ENCODE measurements at places on chromosomes 3 and 15.

DNA sequence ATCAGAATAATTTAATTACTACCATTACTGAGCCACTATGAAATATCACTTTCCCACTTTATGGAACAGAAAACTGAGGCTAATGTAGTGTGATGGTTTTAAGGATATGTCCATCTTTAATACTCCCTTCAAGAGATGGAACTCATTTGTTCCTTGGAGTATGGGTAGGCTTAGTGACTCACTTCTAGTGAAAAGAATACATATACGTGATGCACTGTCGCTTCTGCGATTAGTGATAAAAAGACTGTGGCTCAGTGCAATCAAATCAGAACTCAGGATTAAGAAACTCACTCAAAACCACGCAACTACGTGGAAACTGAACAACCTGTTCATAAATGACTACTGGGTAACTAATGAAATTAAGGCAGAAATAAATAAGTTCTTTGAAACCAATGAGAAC, 216.6 kb downstream of the SUCLG2 start:
- DNase-seq, result no peak

- DNase-seq, result peak; percentile 61
Measured at GRCh38 chr15:75153087-75153486, 48.6 kb upstream of the C15orf39 start.

- DNase-seq, result peak; percentile 96
Measured at GRCh38 chr3:56467108-56467507, 1.2 kb downstream of the ERC2 start.

DNA sequence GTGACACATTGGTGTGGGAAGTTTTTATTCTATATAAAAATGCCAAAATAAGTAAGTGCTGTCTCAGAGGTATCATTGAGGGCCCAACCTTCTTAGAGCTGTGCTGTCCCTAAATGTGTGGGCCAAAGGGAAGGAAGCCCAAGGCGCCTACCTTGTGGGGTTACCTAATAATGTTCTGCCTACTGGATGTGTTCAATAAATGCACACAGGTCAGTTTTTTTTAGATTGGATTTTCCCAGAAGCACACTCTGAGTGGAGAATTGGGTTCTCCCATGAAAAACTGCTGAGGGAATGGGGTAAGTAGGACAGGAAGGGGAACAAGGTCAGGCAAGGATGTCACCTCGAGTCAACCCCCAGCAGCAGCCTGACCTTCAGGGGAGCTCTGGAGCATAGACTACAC, 168.7 kb upstream of the FRMD4B start:
- DNase-seq, result no peak

DNA sequence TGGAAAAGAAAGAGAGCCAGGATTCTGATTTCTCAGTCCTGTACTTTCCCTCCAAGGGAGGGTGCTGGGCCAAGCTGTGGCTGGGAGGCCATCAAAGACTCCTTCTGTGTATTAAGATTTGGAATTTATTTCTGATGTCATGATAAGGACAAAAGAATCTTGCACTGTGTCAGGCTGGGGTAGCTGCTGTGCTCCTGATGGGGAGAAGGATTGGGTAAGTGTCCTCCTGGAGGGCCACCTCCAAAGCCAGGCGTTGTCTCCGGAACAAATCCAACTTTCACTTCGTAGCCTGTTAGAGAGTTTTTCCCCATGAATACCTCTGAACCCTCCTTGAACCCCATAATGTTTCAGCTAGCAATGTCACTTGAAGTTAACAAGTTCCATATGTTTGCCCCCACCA, 29.9 kb downstream of the CLDN11 start:
- DNase-seq, result no peak

DNA sequence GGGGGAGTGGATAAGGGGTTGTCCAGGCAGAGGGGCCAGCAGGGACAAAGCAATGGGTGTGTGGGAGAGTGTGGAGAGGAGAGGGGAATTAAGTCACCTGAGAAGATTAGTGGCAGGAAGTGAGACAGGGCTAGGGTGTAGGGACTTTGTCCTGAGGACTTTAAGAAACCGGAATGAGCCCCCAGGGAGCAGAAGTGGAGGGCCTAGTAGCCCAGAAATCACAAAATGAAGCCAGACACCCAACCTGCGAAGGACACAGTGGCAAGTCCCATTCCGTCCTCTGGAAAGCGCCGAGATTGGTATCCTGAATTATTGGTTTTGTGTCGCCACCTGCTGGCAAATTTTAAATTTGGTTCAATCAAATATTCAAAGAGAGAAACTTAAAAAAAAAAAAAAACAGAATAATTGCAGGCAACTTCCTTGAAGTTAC, 78.0 kb upstream of the SLC25A36 start:
- DNase-seq, result peak; percentile 62

GRCh38 chr15:67838789-67839332, 984 bp downstream of the RNU6-1 start:
- DNase-seq, result peak; percentile 75

GRCh38 chr3:143424874-143425273, 305.3 kb downstream of the CHST2 start:
- no peak for DNase-seq

DNA sequence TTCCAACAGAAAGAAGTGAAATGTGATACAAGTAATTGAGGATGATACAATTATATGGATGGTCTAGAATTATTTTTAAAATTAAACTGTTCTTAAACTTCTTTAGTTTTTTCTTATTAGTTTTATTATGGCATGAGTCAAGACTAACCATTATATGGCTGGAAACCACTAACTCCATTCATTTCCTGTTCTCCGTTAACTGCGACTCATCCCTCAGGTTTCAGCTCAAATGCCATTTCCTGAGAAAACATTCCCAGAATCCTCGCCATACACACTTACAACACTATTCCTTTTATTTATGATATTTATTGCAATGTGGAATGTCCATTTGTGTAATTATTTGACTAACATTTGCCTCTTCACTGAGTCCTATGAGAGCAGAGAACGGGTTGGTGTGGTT, 394.1 kb downstream of the SOX2 start:
- DNase-seq, result no peak

- no peak for DNase-seq
Measured at GRCh38 chr3:153373606-153374005, 211.6 kb downstream of the RAP2B start.

- no peak for DNase-seq
Measured at GRCh38 chr3:123008840-123009239, 18.7 kb downstream of the SEMA5B start.

GRCh38 chr15:64100958-64101357, 5.2 kb downstream of the SNX1 start:
- DNase-seq, result no peak

DNA sequence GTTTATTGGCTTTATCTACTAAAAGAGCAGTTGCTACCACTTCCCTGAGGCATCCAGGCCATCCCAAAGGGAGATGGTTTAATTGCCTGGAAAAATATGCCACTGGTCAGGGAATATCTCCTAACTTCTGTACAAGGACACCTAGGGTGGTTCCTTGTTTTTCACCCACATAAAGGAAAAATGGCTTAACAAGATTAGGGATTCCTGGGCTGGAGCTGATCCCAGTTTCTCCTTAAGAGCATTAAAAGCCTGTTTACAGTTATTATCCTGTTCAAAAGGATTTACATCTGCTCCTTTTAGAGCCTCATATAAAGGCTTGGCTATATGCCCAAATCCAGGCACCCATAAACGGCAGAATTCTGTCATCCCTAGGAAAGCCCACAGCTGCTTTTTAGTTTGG, 70.2 kb upstream of the WNT7A start:
- no peak for DNase-seq

- DNase-seq, result peak; percentile 49
Measured at GRCh38 chr3:77795013-77795412, 755.1 kb downstream of the ROBO2 start.

GRCh38 chr3:139111392-139112229, 66.9 kb upstream of the PRR23C start:
- DNase-seq, result peak; percentile 75

- DNase-seq, result no peak
Measured at GRCh38 chr15:48577469-48577868, 68.0 kb downstream of the FBN1 start.

DNA sequence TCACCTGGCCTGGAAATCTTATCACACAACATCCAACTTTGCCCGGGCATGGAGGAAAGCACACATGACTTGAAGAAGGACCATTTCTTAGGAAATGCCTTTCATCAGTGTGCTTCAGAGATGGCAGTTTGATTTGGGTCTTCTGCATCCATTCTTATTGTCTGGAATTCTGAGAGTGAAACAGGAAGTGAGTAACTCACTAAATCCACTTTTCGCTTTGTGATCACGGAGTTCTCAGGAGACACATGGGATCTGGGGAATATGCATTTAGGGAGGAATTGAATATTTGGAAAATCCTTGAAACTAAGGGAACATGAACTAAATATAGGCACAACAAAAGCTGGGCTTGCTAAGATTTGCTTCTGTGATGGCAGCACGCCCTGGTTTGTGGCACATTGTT, 212.5 kb upstream of the FEZF2 start:
- DNase-seq, result no peak

DNA sequence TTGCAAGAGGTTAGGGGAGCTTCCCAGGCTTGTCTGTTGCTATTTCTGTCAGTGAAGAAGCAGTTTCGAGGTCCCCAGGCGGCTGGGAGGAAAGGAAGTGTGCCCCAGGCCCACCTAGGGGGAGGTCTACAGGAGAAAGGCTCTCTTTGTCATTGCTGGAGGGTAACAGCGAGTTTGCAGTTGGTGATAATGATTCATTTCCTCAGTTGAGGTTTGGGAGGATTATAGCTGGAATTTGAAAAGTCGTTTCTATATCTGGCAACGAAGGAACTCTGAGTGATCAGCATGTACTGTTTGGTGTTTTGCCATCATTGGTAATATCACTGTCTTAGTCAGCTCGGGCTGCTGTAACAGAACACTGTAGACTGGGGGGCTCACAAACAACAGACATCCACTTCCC, 65.5 kb upstream of the UBE3A start:
- DNase-seq, result no peak

- no peak for DNase-seq
Measured at GRCh38 chr15:80121546-80121945, 31.3 kb upstream of the FAH start.

DNA sequence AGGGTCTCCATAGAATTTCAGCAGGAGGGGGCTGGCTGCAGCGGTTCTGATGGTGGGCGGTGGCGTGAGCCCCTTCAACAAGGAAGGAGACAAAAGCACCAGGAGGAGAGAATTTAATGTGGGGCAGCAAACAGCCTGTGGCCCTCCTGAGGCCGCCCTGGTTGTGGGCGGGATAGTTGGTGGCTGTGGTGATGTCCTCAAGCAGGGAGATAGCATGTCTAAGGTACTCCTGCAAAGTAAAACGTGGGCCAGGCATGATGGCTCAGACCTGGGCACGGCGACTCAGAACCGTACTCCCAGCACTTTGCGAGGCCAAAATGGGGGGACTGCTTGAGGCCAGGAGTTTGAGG, 94.0 kb downstream of the LRRK1 start:
- no peak for DNase-seq

GRCh38 chr3:172641291-172641690, 69.6 kb downstream of the NCEH1 start:
- no peak for DNase-seq

GRCh38 chr3:183278479-183279088, 25.5 kb downstream of the B3GNT5 start:
- no peak for DNase-seq

- DNase-seq, result no peak
Measured at GRCh38 chr15:65092911-65093792, 16.6 kb downstream of the KBTBD13 start.

GRCh38 chr3:46934072-46934471, 42.5 kb downstream of the CCDC12 start:
- DNase-seq, result no peak

DNA sequence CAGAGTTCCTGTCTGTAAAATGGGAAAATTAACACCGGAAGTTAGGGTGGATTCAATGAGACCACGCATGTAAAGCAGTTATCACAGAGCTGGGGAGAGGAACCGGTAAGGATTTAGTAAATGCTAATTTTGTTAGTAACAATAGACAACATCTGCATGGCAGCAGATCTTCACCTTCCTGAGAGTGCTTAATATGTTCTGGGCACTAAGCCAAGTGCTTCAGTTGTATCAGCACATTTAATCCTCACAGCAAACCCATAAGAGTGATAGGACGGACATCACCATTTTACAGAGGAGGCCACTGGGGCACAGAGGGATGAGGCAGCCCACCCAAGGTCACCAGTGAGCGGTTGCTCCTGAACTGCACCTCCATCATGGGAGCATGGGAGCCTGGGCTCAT, 189.4 kb downstream of the WNT5A start:
- no peak for DNase-seq

DNA sequence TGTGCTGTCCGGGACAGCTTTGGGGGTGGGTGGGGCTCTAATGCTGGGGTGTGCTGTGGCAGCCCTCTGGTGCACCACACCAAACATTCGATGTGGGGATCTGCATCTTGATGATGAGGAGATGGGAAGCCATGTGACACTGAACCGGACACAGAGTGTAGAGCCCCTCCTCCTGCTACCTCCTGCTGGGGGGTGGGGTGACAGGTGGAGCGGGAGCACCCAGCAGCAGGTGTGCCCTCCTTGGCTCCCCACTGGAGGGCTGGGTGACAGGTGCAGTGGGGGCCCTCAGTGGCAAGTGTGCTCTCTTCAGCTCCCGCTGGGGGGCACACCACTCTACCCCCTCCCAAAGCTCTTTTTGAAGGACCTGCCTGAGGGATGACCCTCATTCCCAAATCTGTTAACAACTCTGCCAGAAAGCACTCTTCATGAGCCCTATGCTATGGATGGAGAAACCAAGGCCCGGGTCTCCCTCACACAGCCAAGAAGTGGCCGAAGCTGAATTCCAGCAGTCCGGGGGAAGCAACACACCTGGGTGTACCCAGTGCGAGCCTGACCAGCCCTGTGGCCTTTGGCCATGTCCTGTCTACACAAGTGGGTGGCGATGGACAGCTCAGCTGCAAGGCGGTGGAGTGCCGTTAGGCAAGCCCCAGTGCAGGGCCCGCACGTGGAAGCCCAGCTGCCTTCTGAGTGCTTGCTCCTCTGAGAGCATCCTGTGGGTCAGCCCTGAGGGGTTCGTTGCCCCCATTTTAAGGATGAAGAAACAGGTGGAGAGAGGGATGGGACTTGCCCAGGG, 609 bp upstream of the UROC1 start:
- no peak for DNase-seq
